HepG2 (cell line): ENCODE measurements at places on chromosomes 1 and 21. TPM values are rescaled to one million over a fixed set of nuclear protein-coding genes. Genes with fewer than 3 reads are reported as not detected.

DNA sequence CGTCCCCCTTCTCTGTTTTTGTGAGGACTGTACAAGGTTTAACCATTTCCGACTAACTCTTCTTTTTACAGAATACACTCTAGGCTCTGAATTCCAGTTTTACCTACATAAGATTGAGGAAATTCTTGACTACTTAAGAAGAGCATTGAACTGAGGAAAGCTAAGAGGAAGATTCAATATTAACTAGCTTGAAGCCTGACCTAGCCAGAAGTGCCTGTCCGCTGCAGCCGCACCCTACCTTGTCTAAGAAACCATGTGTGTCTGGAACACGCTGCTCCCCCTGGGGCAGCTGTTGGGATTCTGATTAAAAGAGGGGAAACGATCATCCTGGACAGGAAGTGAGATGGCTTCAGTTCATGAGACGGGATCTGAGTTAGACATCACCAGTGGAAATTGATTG lies 28.9 kb downstream of the CA6 start:
- H3K27ac ChIP-seq, result no peak overlapping the region
- no peaks in the 10 kb centered on the region for H3K36me3 ChIP-seq
- no peak overlapping the region for H3K4me3 ChIP-seq
- H3K4me1 ChIP-seq, result peaks cover 11% of the 10 kb centered on the region; the same call in 1 of the 2 replicates
- DNase-seq, result no peak

DNA sequence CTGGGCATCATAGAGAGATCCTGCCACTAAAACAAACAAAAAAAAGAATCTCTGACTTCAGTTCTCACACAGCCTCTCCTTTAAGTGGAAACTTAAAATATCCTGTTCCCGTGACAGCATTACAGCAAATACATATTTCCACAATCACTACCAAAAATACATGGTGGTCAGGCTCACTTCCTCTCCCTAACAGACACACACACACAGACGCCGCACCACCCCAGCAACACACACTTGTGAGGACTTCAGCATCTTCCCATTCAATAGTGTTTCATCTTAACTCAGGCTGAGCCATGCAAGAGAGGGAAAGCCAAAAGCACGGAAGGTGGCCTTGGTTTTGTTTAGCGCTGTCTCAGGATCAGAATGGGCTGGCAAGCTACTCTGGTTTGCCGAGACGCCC lies 21.9 kb downstream of the KIAA1614 start:
- no peak for DNase-seq
- H3K36me3 ChIP-seq, result no peaks in the 10 kb centered on the region

- no peak overlapping the region for H3K27ac ChIP-seq
- H3K27me3 ChIP-seq, result no peaks in the 10 kb centered on the region
- H3K4me1 ChIP-seq, result peaks cover 29% of the 10 kb centered on the region
- H3K36me3 ChIP-seq, result no peaks in the 10 kb centered on the region
- H3K4me3 ChIP-seq, result no peak overlapping the region
- no peak for DNase-seq
These were observed 15.2 kb upstream of the FAM76A start for GRCh38 chr1:27710574-27710973.

DNA sequence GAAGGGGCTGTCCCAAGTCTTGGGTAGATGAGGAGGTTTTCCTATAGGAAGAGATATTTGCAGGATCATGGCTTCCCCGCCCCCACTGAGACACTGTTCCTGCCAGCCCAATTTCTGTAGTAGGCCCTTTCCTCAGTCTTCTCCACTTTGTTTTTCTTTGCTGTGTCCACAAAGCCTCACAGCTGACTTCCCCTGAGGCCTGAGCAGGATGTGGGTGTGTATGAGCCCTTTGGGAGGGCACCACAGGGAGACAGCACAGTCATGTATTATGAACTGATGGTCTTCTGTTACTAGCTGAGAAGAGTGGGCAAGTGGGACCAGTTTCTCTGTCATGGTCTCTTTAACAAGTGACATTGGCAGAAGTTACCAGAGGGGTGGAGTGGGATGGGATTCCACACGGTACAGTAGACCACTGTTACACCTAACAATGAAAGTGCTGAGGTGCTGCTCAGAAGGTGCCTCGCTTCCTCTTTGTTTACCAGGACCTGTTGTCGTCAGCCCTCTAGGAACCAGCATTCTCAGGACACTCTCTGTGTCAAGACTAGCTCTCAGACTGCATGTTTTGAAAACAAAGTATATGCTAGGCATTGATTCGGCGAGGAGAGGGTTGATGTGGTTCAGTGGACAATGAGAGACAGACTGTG lies 253.8 kb upstream of the HOOK1 start:
- no peaks in the 10 kb centered on the region for H3K27me3 ChIP-seq
- peaks cover 47% of the 10 kb centered on the region for H3K4me1 ChIP-seq
- H3K4me3 ChIP-seq, result no peak overlapping the region
- H3K27ac ChIP-seq, result peak overlapping the region; percentile 27
- no peaks in the 10 kb centered on the region; the same call in 2 of the 3 replicates for H3K36me3 ChIP-seq
- DNase-seq, result peak; percentile 54

DNA sequence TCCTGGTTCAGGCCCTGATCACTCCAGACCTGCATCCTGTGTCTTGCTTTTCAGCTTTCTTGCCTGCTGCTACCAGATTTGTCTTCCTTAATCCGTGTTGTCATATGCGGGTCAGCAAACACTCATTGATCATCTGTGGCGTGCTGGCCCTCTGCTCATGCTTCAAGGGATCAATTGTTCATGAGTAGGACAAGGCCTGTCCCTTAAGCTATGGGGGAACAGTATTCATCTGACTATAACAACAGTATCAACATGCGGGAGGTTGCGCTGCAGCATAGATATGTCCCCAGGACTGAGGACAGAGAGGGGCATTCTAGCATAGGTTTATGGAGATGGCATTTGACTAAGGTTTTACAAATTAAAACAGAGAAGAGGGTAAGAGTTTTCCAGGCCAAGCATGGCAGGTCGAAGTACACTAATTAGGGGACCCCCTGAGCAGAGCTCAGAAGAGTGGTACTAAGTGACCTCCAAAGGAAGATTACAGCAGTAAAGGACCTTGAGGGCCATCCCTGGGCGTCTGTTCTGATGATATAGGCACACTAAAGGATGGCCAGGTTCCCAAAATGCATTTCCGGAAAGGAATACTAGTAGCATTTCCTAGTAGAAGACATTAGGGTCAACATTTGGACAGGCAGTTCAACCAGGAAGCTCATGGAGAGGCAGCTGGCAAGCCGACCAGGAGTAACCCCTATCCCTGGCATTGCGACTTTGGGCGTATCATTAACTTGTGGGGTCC lies 811 bp upstream of the ZNF672 start:
- H3K27me3 ChIP-seq, result no peaks in the 10 kb centered on the region
- H3K4me3 ChIP-seq, result peak overlapping the region; percentile 83
- no peak for DNase-seq

The DYNLT4 gene
- total RNA-seq, result 0.77 TPM in 1 of 2 replicates, not detected in the other

The RAB7B gene
- total RNA-seq, result 0.34 and 0.46 TPM in 2 replicates

The APP gene
- 33.6 and 70.6 TPM in 2 replicates for total RNA-seq

- H3K27ac ChIP-seq, result peak overlapping the region; percentile 74
- DNase-seq, result peak; percentile 94
- H3K4me1 ChIP-seq, result peaks cover 83% of the 10 kb centered on the region
These were observed 44.1 kb downstream of the COL18A1 start for GRCh38 chr21:45448810-45449657.

The TSTD1 gene
- 0.31 TPM in 1 of 2 replicates, not detected in the other for total RNA-seq

DNA sequence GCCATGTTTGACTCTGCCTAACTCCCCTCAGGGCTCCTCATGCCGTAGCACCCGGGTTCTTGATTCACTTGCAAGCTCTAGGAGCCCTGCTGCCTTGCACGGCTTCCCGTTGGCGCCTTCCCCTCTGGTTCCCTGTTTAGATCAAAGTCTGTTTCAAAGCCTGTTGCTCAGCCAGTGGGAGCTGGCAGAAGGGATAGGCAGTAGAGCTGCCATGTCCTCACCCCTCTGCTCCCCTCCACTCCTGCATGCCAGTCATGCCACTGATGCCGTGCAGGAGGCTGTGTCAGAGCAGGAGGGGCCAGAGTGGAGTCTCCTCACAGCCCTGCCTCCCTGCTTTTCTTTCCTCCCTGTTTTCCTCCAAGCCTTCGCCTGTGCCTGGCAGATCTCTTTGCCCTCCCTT lies 26.5 kb downstream of the HMGCS2 start:
- H3K36me3 ChIP-seq, result peaks cover 68% of the 10 kb centered on the region
- H3K4me3 ChIP-seq, result no peak overlapping the region
- H3K27ac ChIP-seq, result no peak overlapping the region
- peaks cover 31% of the 10 kb centered on the region for H3K4me1 ChIP-seq
- H3K27me3 ChIP-seq, result no peaks in the 10 kb centered on the region

GRCh38 chr1:44405798-44406736 lies 1.0 kb downstream of the RNF220 start:
- peak overlapping the region; percentile 84 for H3K4me3 ChIP-seq
- peak; percentile 10 for DNase-seq
- peaks cover 25% of the 10 kb centered on the region; the same call in 1 of the 3 replicates for H3K27me3 ChIP-seq
- H3K36me3 ChIP-seq, result no peaks in the 10 kb centered on the region
- peak overlapping the region; percentile 32 for H3K27ac ChIP-seq

DNA sequence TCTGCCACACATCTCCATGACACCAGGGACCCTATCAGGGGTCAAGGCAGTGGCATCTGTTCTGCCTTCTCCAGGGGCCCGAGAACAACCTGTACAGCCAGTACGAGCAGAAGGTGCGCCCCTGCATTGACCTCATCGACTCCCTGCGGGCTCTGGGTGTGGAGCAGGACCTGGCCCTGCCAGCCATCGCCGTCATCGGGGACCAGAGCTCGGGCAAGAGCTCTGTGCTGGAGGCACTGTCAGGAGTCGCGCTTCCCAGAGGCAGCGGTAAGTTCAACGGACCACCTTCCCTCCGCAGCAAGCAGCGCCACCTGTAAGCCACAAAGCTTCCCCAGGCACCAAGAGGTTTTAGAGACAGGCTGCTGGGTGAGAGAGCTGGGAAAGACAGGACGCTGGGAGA lies 15.9 kb downstream of the MX2 start:
- peaks cover 11% of the 10 kb centered on the region; the same call in 1 of the 3 replicates for H3K36me3 ChIP-seq
- peaks cover 7% of the 10 kb centered on the region for H3K4me1 ChIP-seq
- H3K27me3 ChIP-seq, result no peaks in the 10 kb centered on the region; the same call in 1 of the 2 replicates
- H3K27ac ChIP-seq, result no peak overlapping the region

The CFAP410 gene
- total RNA-seq, result 13.1 and 20.1 TPM in 2 replicates

GRCh38 chr1:57966751-57967406 lies 543.0 kb upstream of the DAB1 start:
- H3K4me1 ChIP-seq, result no peaks in the 10 kb centered on the region
- no peaks in the 10 kb centered on the region for H3K36me3 ChIP-seq
- H3K27ac ChIP-seq, result no peak overlapping the region
- DNase-seq, result no peak

DNA sequence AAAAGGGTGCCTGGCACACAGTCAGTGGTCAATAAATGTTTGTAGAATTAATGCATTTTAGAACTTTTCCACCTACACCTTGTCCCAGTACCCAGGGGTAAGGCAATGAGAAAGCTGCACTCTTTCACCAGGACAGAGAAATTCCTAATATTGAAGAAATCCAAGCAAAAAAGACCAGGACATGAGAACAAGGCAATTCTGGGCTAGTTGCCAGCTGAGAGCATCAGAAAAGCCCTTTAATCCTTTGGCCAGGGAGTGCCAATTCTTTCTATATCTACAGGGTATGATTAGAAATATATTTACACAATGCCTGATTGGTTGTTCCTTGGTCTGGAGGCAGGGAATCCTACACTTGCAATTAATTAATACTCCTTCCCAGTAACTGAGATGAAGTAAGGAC lies 492.4 kb upstream of the NFIA start:
- H3K4me1 ChIP-seq, result no peaks in the 10 kb centered on the region
- H3K27me3 ChIP-seq, result no peaks in the 10 kb centered on the region
- no peaks in the 10 kb centered on the region for H3K36me3 ChIP-seq
- H3K27ac ChIP-seq, result no peak overlapping the region

- H3K4me1 ChIP-seq, result no peaks in the 10 kb centered on the region
- H3K27ac ChIP-seq, result no peak overlapping the region
- no peaks in the 10 kb centered on the region; the same call in 1 of the 2 replicates for H3K27me3 ChIP-seq
- no peak for DNase-seq
These were observed 186.0 kb downstream of the LEPR start for GRCh38 chr1:65606426-65606825.

GRCh38 chr1:6815726-6816125 lies 30.5 kb downstream of the CAMTA1 start:
- no peaks in the 10 kb centered on the region for H3K27me3 ChIP-seq
- H3K4me3 ChIP-seq, result no peak overlapping the region
- no peak for DNase-seq
- H3K4me1 ChIP-seq, result peaks cover 31% of the 10 kb centered on the region

- H3K27ac ChIP-seq, result peak overlapping the region; percentile 11
- H3K4me1 ChIP-seq, result peaks cover 47% of the 10 kb centered on the region
- no peaks in the 10 kb centered on the region for H3K36me3 ChIP-seq
- no peak for DNase-seq
- no peak overlapping the region for H3K4me3 ChIP-seq
These were observed 17.9 kb downstream of the LUZP1 start for GRCh38 chr1:23150742-23151141.

DNA sequence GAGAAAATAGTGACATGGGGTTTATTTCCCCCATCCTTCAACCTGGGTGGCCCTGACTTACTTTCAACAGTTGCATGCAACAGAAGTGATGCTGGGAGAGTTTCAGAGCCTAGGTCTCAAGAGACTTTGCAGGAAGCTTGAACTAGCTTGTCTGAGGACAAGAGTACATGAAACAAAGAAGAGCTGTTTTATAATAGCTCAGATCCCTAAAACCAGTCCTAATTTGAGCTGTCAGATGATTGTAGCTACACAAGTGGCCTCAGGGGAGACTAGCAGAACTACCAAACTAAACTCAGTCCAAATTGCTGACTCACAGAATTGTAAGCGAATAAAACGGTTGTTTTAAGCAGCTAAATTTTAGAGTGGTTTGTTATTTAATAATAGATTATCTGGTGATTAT lies 17.1 kb downstream of the RC3H1 start:
- H3K36me3 ChIP-seq, result peaks cover 21% of the 10 kb centered on the region; the same call in 1 of the 3 replicates
- H3K4me1 ChIP-seq, result no peaks in the 10 kb centered on the region
- DNase-seq, result no peak
- H3K27ac ChIP-seq, result no peak overlapping the region
- no peaks in the 10 kb centered on the region for H3K27me3 ChIP-seq

DNA sequence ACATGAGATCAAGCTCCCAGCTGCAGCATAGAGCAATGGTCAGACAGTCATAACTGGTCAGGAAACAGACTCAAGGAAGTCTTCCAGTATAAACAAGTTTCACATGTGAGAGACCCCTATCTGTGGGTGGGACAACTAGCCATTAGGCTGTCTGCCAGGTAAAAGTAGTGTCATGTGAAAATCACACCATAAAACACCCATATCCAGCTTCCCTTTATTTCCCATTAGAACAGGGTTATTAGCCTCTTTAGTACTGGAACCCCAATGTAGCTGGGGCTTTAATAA lies 426.7 kb downstream of the KCNT2 start:
- H3K27me3 ChIP-seq, result no peaks in the 10 kb centered on the region
- H3K36me3 ChIP-seq, result no peaks in the 10 kb centered on the region
- no peak overlapping the region for H3K27ac ChIP-seq
- no peak overlapping the region for H3K4me3 ChIP-seq
- no peak for DNase-seq

DNA sequence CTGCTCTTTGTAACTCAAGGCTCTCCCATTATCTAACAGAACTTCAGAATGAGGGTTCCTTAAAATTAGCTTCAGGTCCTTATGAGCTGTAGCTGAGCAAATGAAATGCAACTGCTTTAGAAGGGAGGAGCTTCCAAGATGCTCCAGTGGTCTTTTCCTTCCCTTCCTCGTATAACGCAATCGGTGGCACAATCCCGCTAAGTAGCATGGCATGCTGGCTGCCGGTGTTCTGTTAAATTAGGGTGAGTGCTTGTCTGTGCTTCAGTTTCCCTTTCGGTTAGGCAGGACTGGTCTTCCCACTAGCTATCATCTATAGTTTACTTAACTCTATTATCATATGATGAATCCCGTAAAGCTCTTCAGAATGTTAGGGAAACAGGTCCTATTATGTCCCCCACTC lies 917 bp downstream of the KIAA0040 start:
- H3K4me1 ChIP-seq, result peaks cover 21% of the 10 kb centered on the region
- H3K27me3 ChIP-seq, result no peaks in the 10 kb centered on the region
- H3K36me3 ChIP-seq, result no peaks in the 10 kb centered on the region
- H3K27ac ChIP-seq, result no peak overlapping the region
